T-helper 17 cell (primary cell): ENCODE measurements at places on chromosomes 3 and 15. TPM values are rescaled to one million over a fixed set of nuclear protein-coding genes. Genes with fewer than 3 reads are reported as not detected.
A peak's percentile ranks its signal among the peaks of the same experiment; 100 is the strongest.

GRCh38 chr3:193793123-193793522 lies 200.1 kb downstream of the OPA1 start:
- peaks cover 2% of the 10 kb centered on the region for H3K36me3 ChIP-seq
- no peak for DNase-seq
- no peak overlapping the region for H3K27ac ChIP-seq
- peaks cover 3% of the 10 kb centered on the region for H3K4me1 ChIP-seq
- peaks cover 74% of the 10 kb centered on the region for H3K27me3 ChIP-seq
- H3K4me3 ChIP-seq = no peak overlapping the region

DNA sequence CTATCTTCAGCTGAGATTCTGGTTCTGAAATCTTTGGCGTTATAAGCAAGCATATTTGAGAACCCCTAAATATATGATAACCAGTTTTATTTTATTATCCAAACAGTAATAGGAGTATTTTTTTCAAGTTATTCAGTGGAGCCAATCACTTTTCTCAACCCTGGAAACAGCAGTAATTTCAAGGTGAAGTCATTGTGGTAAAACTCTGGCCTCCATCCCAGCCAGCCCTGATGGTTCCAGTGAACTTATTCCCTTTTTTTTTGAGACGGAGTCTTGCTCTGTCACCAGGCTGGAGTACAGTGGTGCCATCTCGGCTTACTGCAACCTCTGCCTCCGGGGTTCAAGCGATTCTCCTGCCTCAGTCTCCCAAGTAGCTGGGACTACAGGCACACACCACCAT lies 545.4 kb upstream of the IL12A start:
- H3K27ac ChIP-seq = no peak overlapping the region
- no peaks in the 10 kb centered on the region for H3K4me1 ChIP-seq
- DNase-seq = no peak

- H3K27me3 ChIP-seq = no peaks in the 10 kb centered on the region
- peaks cover 10% of the 10 kb centered on the region for H3K36me3 ChIP-seq
- peaks cover 44% of the 10 kb centered on the region for H3K4me1 ChIP-seq
- H3K4me3 ChIP-seq = peak overlapping the region; percentile 99
- H3K27ac ChIP-seq = peak overlapping the region; percentile 100
These were observed 583 bp downstream of the EAF1 start for GRCh38 chr3:15427981-15428380.

DNA sequence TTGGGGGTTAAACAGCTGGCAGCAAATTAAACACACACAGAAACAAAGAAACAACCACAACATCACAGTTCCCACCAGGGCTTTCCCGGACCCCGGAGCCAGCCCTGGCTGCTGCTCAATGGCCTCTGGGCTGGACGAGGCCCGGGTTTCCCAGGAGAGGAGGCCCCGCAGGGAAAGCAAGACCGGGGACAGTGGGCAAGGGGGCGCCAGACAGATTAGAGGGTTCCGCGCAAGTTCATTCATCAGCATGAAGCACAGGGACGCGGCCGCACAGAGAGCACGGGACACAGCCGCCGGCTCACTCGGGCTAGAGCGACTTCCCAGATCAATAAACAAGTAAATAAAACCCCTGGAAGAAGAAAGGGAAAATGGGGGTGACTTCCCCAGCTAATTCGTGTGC lies 66.4 kb upstream of the RPL32 start:
- H3K4me3 ChIP-seq = no peak overlapping the region
- H3K27me3 ChIP-seq = no peaks in the 10 kb centered on the region
- peak overlapping the region; percentile 21 for H3K27ac ChIP-seq
- no peak for DNase-seq

DNA sequence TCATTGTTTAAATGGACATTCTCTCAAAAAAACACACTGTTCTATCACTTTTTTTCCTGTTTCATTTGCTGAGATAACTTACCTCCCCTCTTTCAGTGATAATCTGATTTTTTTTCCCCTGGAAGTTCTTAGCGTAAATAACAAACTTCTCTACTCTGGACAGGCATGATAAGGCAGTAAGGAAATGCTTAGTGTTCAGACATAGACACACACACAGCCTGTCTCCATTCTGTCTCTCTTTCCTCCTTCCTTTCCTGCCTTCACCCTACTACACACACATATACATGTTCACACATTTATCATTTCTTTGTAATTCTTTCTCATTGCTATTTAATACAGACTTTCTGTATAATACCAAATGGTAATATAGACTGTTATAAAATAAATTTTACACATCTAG lies 470.8 kb upstream of the ROBO1 start:
- no peaks in the 10 kb centered on the region for H3K27me3 ChIP-seq
- H3K27ac ChIP-seq = no peak overlapping the region
- H3K4me3 ChIP-seq = no peak overlapping the region

GRCh38 chr15:42627485-42627884 lies 52.1 kb downstream of the STARD9 start:
- H3K4me3 ChIP-seq = no peak overlapping the region
- H3K27ac ChIP-seq = no peak overlapping the region
- DNase-seq = no peak
- peaks cover 6% of the 10 kb centered on the region for H3K36me3 ChIP-seq
- peaks cover 4% of the 10 kb centered on the region for H3K4me1 ChIP-seq
- H3K27me3 ChIP-seq = no peaks in the 10 kb centered on the region

- peaks cover 17% of the 10 kb centered on the region for H3K4me1 ChIP-seq
- H3K36me3 ChIP-seq = no peaks in the 10 kb centered on the region
- H3K4me3 ChIP-seq = peak overlapping the region; percentile 95
- DNase-seq = no peak
- H3K27me3 ChIP-seq = no peaks in the 10 kb centered on the region
- H3K27ac ChIP-seq = peak overlapping the region; percentile 91
These were observed 161.6 kb downstream of the GAP43 start for GRCh38 chr3:115784739-115785536.

DNA sequence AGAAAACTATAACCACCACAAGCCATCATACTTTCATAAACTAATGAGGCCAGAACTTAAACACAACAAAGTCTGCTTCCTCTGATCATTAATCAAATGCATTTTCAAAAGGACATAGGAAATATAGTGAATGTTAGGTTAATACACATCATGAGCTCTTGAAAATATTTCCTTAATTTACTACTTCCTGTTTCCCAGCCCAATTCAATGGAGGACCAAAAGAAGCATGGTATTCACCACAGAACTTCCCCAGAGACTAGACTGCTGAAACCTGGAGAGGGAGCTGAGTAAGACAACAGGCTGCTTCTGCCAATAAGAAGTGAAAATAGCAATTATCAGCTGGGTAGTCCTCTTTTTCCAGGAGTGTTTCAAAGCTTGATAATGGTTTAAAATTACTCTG lies 250.3 kb downstream of the ULK4 start:
- H3K27ac ChIP-seq = no peak overlapping the region
- H3K36me3 ChIP-seq = peaks cover 8% of the 10 kb centered on the region
- no peak for DNase-seq
- no peaks in the 10 kb centered on the region for H3K27me3 ChIP-seq
- H3K4me1 ChIP-seq = no peaks in the 10 kb centered on the region

- DNase-seq = no peak
- H3K27ac ChIP-seq = no peak overlapping the region
- peaks cover 15% of the 10 kb centered on the region for H3K27me3 ChIP-seq
- H3K4me3 ChIP-seq = no peak overlapping the region
- peaks cover 5% of the 10 kb centered on the region for H3K36me3 ChIP-seq
These were observed 292.7 kb upstream of the PROK2 start for GRCh38 chr3:72077473-72078259.

DNA sequence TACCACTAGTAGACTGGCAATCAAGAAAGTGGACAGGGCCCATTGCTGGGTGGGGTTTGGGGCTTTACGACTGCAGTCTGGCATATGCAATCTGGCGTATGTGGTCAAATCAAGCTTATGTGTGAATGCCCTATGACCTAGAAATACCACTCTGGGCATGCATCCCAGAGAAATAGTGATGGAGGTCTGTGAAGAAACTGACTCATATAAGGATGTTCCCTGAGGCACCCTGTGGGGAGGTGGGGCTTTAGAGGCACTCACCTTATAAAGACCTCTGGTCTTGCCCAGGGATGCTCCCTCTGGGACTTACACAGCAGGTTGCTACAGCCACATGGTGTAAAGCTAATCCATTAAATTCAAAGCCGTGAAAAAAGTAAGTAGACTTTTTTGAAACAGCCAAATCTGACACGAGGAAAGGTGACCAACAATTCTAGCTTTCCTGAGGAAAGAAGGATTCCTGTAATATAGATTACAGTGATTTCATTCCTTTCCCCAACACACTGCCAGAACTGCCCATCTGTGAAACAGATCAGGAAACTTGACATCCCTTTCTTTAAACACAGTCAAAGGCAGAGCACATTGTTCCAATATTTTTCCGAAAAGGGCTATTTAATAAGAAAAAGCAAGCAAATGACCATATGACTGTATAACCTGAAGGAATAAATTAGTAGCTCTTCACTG lies 13.6 kb downstream of the RARRES1 start:
- no peaks in the 10 kb centered on the region for H3K27me3 ChIP-seq
- DNase-seq = no peak
- H3K27ac ChIP-seq = no peak overlapping the region
- no peak overlapping the region for H3K4me3 ChIP-seq

DNA sequence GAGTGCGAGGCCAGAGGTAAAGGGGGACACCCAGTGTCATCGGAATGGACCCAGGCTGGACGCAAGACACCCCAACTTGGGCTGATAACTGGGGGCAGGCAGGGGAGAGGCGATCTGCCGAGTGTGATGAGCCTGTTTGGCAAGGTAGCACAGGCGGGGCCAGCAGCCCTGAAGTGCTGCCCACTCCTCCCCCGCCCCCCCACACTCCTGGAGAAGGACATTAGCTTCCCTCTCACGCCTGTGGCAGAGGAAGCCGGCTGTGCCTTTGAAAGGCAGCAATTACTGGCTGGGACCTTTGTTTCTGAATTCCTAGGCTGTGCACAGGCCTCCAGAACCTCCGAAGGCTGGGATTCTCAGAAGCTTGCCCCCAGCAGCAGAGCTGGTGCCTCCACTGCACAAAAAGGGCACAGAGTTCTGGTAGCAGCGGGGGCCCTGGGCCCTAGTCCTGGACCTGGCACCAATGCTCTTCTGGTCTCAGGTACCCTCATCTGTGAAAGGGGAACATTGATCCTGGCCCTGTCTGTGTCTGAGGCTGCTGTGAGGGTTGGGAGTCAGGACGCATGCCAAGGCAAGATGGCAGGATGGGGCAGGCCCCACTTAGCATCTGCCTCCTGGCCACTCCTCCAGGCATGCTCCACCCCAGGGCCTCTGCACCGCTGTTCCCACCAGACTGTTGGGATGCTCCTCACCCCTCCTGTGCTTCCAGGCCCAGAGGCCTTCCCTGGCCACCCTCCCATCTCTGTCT lies 28.6 kb downstream of the IQSEC1 start:
- no peaks in the 10 kb centered on the region for H3K36me3 ChIP-seq
- no peak overlapping the region for H3K27ac ChIP-seq
- no peak for DNase-seq
- H3K4me3 ChIP-seq = no peak overlapping the region
- H3K4me1 ChIP-seq = peaks cover 13% of the 10 kb centered on the region

DNA sequence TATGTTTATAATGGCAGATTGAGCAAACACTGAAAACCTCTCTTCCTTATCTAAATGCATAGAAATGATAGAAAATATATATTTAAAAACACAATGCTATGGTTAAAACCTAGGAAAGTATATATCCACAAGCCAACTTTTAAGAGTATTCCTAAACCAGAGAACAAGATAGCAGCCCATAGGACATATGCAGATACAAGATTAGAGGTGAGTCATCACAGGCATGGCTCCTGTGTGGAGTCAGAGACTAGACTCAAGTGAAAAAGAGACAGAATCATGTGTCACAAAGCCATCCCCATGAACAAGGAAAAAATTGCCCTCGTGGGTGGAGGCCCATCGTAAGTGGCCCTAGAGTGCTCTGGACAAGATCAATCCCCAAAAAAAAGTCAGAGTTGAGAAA lies 199.4 kb upstream of the PPP2R3A start:
- no peaks in the 10 kb centered on the region for H3K36me3 ChIP-seq
- no peaks in the 10 kb centered on the region for H3K27me3 ChIP-seq
- H3K4me1 ChIP-seq = no peaks in the 10 kb centered on the region
- H3K27ac ChIP-seq = no peak overlapping the region
- DNase-seq = no peak

ECE2 gene
- not detected for total RNA-seq

CCR1 gene
- 0.47 TPM for total RNA-seq

TMCO5A gene
- not detected for total RNA-seq

ACKR4 gene
- 0.32 TPM for total RNA-seq

ESYT3 gene
- 0.40 TPM for total RNA-seq

CORO2B gene
- total RNA-seq = not detected

CX3CR1 gene
- total RNA-seq = 3.1 TPM

GOLGA8H gene
- total RNA-seq = 0.42 TPM
